ENCODE measurements at places on chromosomes 11 and 22.

GRCh38 chr11:80638296-80638695 is 1197.5 kb upstream of the TENM4 start:
- DNase-seq = no peak

GRCh38 chr11:65262776-65263175 is 1.0 kb downstream of the POLA2 start:
- no peak for DNase-seq

DNA sequence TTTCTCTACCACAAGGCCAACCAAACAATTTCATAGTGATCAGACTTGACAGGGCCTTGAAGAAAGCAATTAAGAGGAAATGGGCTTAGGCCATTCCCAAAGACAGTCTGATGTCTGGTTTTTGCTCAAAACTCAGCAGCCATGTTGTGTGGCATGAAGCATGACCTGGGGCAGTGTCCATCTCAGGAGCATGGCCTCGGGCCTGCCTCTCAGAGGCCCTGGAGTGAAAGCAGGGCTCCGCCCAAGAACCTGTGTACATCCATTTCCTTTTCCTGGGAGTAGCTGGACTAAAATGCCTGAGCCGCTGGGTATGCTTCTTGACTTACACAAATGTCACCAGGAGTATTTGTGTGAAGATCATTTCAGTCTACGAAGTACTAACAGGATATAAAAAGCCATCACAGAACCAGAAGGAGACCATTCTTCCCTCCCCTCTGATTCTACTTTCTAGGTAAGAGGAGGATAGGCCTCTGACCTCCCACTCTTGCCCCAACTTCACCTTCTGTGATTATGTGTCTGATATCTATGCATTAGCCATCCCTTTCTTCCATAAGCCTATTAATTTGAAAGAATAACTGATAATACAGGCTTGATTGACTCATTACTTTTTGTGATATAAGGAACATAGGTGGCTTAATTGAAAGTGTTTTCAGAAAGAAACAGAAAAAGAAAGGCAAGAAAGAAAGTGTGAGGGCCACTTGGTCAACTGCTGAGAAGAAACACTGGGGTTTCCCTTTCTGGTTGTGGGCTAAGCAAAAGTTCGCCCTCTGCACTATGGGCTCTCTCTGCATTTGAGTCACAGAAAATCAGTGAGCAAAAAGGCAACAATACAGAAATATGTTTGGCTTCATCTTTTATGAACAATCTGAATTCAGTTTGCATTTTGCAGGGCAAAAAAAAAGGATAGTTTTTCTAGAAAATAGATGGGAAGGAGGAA is 188.6 kb upstream of the MTMR2 start:
- DNase-seq = no peak

DNA sequence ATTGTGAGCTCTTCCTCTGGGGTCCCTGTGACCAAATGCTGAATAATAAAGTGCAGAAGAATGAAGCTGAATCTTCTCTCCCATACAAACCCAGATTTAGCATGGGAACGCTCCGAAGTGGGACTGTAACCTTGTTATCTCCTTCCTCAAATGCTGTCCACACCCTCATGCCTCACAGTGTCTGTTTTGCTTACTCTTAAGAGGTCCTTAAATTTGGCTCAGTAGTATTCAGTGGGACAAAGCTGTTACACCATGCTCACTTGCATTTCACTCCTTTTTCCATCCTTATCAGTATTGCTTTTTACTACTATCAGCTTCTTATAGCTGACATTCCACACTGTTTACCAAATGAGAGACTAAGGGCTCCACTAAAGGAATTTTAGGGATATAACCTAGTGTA is 13.8 kb upstream of the AMOTL1 start:
- no peak for DNase-seq

DNA sequence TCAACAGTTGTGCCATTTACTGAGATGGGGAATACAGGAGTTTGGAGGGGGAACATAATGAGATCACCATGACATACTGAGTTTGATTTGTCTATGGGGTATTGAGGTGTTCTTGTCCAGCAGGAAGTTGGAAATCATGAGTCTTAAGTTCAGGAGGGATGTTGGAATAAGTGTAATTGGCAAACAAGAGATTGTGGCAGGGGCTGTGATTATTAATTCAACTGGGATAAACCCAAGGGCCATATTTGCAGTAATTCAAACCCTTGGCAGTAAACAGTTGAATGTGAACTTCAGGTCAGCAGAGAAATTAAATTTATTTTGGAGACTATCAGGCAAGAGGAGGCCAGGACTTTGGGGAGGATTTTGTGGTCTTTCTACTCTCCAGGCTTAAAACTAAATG is 33.4 kb downstream of the ADM start:
- DNase-seq = no peak

DNA sequence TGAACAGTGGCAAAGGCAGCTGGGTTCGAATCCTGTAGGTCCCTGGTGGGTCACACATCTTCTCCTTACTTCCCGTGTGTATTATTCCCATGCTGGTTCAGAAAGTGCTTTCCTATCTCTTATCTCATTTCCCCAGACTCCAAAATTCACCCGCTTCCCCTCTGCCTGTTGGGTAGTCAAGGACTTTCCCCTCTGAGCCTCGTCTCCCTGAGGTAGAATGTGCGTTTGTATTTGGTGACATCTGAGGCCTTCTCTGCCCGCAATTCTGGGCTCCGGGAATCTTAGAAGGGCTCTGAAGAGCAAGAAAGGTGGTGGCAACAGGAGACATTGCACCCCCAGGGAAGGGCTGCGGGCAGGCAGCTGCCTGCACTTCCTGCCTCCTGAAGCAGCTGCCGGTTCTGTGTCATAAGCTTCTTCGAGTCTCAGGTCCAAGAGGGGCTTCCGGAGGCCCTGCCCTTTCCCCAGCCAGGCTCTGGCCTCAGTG is 5.9 kb downstream of the LRRC32 start:
- no peak for DNase-seq

- no peak for DNase-seq
Measured at GRCh38 chr11:133040289-133040900, 491.9 kb downstream of the OPCML start.

DNA sequence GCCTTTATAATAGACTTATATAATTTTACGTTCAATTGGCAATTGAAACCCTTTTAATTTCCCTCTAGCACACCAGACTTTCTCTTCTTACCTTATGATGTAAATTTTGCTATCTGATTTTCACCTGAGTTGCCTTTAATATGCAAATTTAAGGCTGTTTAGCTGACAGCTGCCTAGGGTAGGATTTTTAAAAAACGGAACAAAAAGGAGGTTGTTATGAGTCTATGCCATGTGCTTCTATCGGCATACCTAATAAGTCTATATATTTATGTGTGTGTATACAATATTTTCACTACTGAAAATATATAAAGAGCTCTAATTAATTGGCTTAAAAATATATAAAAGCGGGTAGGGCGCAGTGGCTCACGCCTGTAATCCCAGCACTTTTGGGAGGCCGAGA is 11.8 kb upstream of the SELENOH start:
- no peak for DNase-seq

DNA sequence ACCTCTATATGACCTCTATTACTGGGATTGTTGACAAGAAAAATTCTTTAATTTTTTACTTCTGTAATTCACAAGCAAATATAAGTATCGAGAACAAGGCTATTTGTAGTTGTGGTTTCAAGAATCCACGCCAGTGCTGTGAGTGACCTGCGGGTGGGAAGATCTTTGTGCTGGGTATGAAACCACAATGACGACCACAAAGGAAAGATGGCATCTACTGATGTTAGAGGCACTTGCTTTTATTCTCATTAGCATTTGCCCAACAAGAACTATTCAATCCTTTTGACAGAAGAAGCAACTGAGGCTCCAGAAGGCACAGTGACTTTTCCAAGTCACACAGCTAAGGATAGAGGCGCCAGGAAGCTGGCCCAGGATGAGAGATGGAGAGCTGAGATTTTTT is 1054.9 kb downstream of the TBC1D22A start:
- DNase-seq = no peak

DNA sequence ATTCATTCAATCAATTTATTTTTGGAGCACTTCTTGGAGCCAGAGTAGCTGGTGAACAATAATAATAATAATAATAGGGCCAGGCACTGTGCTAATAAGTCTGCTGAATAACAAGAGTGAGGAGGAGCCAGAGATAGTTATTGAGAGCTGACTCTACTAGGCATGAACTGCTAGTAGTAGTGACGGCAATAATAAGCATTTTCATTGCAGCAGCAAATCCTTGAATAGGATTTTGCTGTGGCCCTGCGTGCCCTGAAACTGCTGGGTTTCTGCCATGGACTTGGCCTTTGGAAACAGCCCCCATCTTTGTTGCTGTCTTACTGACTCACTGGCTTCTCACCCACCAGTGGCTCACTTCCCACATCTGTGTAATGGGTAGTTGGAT is 545.9 kb downstream of the MIAT start:
- no peak for DNase-seq

GRCh38 chr11:69721106-69721505 is 17.3 kb upstream of the FGF19 start:
- DNase-seq = no peak

DNA sequence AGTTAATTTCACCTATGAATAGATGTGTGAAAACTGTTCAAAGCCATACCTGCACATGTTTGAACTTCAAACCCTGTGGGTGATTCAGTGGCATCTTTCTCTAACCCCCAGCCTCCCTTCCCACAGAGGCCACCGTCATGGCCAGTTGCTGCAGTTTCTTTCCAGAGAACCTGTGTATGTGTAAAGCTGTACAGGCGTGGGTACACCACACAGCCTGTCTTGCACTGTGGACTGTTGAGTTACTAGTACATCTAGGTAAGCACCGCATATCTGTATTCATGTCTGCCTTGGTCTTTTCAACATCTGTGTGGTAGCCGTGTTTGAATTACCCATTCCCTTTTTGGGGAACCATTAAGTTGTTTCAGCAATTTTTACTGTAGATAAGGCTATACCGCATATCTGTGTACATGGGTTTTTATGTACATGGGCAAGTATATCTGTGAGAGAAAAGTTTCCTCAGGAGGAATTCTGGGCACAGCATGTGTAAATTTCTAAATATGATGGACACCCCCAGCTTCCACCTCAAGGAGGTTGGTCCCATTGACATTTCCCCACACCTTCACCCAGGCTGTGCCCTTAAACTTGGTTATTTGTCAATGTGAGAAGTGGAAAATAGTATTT is 13.9 kb downstream of the NEAT1 start:
- no peak for DNase-seq

GRCh38 chr11:35823742-35824298 is 120.0 kb upstream of the LDLRAD3 start:
- DNase-seq = no peak

GRCh38 chr11:133207995-133208394 is 324.3 kb downstream of the OPCML start:
- DNase-seq = no peak

DNA sequence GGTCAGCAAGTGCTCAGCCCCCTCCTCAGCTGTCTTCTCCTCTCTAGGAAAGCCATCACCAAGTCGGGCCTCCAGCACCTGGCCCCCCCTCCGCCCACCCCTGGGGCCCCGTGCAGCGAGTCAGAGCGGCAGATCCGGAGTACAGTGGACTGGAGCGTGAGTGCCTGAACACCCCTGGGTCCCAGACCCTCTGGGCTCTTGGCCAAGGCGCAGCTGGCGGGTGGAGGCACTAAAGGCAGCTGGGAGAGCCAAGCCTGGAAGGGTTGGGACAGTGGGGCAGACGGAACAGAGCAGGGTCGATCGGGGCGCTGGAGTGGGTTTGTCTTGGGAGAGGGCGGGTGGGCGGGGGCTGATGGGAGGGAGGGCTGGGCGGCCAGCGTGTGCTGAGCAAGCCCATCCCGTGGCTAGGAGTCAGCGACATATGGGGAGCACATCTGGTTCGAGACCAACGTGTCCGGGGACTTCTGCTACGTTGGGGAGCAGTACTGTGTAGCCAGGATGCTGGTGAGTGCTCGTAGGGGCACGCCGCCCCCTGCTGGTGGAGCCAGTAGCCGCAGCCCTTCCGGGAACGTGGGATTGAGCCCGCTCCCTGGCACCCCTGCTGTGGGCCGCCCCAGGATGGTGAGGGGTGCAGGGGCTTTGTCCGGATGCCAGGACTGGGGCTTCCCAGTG is 14.1 kb upstream of the MDK start:
- peak; percentile 69 for DNase-seq

DNA sequence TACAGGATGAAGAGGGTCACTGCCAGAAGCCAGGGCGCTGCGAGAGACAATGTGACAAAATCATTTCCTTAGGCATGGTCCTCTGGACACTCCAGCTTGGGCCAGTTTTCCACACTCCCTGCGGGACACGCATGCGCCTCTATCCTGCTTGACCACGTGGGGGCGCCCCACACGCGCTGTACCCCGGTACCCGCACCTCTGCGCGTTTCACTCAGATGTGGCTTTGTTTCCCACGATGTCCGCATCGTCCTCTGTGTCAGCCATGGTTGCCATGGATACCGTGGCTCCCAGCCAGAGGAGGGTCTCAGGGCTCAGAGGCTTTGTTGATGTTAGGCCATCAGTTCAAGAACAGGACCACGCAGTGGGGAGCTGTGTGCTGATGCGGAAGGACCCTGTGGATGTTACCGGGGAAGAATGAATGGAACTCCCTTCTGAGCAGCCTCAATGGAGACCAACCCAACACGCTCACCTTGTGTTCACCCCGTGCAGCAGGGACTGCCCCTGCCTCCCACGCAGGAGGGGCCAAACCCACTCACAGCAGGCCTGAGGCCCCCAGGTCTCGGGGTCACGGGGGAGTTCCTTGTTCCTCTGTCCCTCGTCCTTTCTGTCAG is 101.1 kb upstream of the SLC22A12 start:
- peak; percentile 18 for DNase-seq

GRCh38 chr11:35962369-35963138 is 18.7 kb downstream of the LDLRAD3 start:
- no peak for DNase-seq

All from effector CD4-positive, alpha-beta T cell (primary cell).